Stimulated activated CD4-positive, alpha-beta T cell treated with anti-CD3 and anti-CD28 coated beads, Interleukin-15, amount 100 ng/mL, for 48 hours (primary cell): ENCODE measurements at places on chromosomes 3 and 15.

- no peak for DNase-seq
Measured at GRCh38 chr15:31405200-31405920, 78.7 kb downstream of the KLF13 start.

DNA sequence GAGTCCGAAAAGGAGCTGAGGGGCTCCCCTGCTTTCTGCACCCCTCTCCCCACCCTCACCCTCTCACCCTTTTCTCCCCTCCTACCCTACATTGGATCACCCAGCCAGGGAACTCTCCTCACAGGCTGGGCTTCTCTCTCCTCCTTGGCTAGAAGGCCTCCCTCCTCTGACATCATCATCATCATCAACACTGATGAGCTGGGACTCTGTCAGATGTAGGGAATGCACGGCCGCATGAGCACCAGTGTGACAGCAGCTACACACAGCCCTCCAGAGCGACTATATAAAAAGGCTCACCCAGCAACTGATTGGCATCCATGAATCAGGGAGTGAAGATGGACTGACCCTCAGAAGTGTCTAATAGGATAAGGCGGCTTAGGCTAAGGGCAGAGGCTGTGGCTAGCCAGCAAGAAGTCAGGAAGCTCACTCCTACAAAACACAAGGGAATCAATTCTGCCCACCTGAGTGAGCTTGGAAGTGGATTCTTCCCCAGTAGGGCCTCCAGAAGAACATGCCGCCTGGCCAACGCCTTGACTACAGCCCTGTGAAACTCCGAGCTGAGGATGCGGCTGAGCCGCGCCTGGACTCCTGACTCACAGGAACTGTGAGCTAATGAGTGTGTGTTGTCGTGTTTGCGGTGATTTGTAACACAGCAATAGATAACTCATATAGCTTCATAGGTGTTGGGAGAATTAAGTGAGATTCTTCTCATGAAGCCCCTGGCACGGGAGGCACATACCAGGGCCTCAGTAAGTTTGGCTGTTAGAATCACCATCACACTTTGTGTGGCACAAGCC lies 147.6 kb downstream of the FAM43A start:
- DNase-seq = no peak

GRCh38 chr3:127753338-127753737 lies 69.0 kb downstream of the MGLL start:
- DNase-seq = no peak

- no peak for DNase-seq
Measured at GRCh38 chr15:63908991-63909390, 75.2 kb upstream of the HERC1 start.

DNA sequence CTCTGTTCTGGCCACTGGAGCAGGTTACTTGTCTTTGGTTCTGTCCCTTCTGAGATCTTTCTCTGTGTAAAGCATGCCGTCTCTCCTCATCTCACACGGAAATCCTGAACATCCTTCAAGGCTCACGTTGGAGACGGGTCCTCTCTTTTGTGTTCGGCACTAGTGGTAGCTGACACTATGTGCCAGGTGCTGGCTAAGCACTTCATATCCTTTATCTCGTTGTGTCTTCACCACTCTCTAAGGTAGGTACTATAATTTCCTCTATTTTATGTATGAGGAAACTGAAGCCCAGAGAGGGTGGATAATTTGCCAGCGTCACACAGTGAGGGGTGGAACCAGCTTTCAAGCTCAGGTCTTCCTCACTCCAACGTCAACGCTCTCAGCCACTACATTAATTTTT lies 1.2 kb downstream of the IFT122 start:
- no peak for DNase-seq

DNA sequence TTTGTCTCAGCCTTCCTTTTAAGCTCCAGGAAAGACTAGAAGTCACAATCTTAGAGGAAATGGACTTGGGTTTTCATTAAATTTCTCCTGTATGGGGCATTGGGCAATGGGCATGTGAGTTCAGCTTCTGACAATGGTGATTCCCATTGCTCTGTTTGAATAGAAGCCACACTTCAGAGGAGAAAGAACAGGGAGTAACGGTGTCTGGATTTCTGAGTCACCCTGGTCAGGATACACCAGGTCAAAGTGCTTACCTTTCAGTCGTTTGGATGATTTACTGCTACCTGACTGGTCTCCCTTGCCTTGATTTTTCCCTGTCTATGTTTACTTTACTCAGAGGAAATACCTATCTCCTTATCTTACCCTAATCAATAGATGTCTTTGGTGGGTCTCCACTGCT lies 111.7 kb upstream of the VEPH1 start:
- DNase-seq = no peak

DNA sequence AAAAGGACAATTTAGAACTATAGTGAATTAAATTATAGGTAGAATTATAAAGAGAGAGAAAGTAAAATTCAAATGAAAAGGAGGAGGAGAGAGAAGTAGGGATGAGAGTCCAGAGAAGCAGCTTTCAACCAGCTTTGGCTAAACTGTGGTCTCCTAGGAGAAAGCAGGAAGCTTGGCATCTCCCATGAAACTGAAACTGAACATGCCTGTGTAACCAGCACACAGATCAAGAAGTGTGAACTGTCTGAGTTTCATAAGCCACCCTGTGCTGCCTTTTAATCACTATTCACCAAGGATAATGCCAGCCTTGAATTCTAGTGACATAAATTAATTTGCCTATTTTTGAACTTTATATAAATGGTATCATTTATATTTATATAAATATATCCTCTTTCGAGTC lies 128.5 kb downstream of the MYRIP start:
- DNase-seq = no peak

DNA sequence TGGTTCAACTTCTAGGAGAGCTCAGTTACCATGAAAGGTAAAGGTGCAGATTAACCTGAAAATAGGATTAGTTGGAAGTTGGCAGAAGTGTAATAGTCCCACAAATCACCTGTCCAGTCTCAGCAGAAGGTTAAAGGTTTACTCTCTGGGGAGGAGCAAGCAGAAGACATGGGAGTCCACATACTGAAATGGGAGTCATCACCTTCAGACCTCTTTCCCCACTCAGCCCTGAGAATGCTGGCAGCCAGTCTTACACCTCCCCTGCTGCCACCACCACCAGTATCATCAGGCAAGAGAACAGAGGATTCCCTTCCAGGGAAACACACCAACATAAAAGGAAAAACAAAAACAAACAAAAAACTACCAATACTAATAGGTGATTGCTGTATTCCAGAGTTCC lies 13.8 kb upstream of the PLA2G4D start:
- no peak for DNase-seq

- no peak for DNase-seq
Measured at GRCh38 chr3:16183082-16183481, 8.6 kb downstream of the GALNT15 start.

DNA sequence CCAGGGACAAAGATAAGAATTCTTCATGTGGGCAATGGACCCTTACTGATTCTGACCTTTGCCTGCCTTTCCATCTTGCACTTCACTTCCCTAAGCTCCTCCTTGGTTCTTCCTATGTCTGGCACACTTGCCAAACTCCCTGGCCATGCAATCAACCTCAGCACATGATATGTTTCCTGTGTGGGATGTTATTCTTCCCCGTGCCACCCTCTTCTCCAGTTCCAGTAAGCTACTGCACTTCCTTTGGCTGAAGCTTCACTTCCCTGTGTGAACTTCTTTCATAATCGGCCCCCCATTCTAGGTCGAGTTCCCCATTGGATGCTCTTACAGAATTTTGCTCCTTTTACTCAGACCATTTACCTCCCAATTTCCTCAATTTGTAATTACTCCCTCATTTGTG lies 10.7 kb upstream of the TASOR start:
- no peak for DNase-seq

DNA sequence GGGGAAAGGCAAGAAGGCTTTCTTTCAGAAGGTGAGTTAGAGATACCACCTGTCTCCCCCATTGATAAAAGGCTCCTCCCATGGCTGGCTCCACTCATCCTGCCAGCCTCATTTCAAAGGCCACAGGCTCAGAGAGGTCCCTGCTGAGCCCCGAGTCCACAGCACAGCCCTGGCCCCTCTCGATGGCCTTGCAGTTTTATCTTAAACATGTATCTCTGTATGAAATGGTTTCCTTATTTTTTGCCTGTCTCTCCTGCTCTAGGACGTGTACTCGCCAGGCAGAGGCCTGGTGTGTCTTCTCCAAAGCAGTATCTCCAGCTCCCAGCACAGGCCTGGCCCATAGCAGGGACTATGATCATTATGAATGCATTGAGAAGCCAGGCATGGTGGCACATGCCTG lies 160.5 kb upstream of the NSMCE3 start:
- DNase-seq = no peak

- DNase-seq = no peak
Measured at GRCh38 chr3:17357035-17357710, 385.3 kb downstream of the TBC1D5 start.

DNA sequence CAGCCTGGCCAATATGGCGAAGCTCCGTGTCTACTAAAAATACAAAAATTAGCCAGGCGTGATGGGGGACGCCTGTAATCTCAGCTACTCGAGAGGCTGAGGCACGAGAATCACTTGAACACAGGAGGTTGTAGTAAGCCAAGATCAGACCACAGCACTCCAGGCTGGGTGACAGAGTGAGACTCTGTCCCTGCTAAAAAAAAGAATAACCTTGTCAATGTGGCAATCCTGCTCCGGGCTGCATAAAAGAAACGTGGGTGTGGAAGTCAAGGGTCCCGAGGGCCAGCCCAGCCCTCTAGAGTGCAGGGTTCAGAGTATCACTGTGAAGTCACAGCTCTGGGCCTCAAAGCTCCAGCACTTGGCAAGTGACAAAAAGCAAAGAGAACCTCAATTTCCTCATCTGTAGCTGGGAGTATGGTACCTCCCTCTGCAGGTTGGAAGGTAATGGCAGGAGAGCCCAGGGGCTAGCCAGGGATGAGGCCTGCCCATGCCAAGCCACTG lies 73.5 kb upstream of the IQSEC1 start:
- no peak for DNase-seq

DNA sequence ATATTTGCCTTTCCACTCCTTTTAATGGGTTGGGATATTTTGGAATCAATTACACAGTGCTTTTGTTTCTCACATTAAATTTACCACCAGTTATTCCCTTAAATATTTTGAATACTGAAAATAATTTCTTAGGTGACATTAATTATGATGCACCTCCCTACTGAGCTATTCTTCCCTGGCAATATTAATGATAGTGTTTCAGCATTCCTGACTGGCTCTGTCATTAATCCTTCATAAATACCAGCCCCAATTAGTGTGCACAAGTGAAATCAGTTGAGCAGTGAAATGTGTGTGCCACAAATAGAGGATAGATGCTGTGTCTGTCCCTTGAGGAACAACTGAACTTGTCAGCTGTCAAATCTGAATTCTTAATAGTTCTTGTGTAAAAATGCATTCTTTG lies 304.0 kb downstream of the CACNA2D3 start:
- DNase-seq = no peak

- no peak for DNase-seq
Measured at GRCh38 chr3:129413687-129414506, 14.5 kb downstream of the EFCAB12 start.

DNA sequence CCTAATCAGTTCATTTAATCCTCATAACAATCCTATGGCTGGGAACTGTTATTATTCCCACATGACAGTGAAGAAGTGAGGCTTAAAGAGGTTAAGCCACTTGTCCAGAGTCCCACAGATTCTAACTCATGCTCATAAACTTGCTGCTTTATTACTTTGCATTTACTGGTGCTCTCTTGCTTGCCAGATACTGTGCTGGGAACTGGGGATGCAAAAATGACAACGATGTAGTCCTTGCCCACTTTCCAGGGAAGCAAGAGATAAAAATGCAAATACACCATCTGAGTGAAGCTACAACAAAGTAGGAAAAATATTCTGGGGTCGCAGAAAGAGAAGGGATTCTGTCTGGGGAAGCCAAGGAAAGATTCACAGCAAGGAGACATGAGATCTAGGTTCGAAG lies 335.0 kb downstream of the VPS13C start:
- no peak for DNase-seq

DNA sequence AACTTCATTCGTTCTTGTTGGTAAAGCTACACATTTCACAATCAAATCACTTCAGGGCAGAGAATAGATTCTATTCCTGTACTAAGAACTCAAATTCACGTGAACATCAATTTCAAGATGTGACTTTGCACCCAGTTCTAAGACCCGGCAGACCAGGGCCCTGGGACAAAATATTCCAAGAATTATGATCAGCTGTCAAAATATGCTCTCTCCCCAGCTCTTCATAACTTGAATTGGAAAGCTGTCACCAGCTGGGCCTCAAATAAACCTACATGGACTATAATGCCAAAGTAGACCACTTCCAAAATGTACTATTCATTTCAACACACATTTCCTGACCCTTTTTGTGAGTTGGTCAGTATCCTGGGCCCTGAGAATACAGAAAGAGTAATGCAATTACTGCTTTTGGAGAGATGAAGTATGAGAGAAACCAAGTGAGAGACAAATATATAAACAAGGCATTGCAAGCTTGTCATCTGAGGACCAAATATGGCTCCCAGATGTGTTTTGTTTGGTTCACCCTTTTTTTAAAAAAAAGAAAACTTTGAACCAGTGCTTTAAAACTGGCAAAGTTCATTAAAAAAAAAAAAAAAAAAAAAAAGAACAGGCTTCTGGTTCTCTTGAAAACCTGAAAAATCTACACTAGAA lies 14.9 kb downstream of the MAGI1 start:
- DNase-seq = no peak

DNA sequence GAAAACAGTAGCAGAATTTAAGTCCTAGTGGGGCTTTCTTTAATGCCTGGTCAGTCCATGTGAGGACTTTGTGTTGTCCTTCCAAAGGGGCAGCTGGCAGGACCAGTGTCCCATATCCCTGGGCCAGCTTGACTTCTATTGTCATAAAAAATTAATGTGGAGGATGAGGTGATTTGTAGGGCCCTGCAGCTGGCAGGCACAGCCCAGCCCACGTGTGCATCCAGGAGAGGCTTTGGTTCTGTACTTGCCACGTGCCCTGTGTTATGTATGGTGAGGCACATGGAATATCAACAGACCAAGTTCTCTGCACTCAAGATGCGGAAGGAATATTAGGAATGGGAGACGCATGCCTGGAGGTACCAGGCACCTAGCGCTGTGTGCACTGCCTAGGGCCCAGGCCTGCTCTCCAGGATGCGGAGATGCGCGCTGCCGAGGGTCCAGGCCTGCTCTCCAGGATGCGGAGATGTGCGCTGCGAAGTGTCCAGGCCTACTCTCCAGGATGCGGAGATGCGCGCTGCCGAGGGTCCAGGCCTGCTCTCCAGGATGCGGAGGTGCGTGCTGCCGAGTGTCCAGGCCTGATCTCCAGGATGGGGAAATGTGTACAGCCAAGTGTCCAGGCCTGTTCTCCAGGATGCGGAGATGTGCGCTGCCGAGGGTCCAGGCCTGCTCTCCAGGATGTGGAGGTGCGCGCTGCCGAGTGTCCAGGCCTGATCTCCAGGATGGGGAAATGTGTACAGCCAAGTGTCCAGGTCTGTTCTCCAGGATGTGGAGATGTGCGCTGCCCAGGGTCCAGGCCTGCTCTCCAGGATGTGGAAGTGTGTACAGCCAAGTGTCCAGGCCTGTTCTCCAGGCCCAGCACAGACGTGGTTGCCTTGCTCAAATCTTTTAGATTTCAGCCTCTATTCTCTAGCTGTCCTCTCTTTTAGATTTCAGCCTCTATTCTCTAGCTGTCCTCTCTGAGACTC lies 183.3 kb upstream of the ROPN1 start:
- DNase-seq = no peak
